ENCODE measurements at places on chromosomes 12 and 14.

- no peak for DNase-seq
These were observed 731.9 kb downstream of the NRXN3 start for GRCh38 chr14:78902010-78902623.

DNA sequence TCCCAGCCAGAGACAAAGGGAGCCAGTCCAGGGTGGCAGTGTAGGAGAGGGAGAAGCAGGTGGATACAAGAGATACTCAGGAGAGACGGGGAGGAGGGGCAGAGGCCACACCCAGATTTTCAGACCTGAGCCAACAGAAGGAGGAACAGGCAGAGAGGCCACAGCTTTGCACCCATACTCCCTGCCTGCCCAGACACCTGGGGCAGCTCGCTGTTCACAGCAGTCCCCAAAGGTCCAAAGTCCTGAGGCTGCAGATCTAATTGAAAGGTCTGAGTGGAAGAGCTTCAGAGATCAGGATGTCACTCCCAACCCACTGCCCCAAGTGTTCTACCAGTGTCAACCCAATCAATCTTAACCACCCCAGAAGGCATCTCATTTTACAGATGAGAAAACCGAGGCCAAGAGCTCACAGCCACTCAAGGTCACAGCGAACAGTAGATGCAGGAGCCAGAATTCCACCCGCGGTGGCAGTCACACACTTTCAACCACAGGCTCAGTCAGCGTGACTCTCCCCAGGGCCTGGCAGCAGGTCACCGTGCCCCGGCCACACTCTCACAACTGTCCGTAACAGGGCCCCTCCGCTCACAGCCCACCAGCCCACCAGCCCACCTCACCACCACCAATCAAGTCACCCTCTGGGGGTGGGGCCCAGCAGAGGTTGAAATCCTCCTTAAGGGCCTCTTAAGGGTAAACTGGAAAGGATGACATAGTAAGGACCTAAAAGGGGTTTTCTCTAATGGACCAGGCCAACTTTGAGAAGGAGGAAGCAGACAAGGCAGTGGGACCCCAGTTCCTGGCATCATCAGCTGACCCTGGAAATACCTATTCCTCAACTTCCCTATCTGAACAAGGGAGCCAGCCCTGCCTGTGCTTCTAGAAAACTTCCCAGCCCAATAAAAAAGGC lies 33.3 kb downstream of the ACTN1 start:
- no peak for DNase-seq

- DNase-seq = no peak
These were observed 10.1 kb upstream of the SLC6A15 start for GRCh38 chr12:84922693-84923092.

- no peak for DNase-seq
These were observed 8.6 kb downstream of the PEBP1 start for GRCh38 chr12:118144499-118144898.

DNA sequence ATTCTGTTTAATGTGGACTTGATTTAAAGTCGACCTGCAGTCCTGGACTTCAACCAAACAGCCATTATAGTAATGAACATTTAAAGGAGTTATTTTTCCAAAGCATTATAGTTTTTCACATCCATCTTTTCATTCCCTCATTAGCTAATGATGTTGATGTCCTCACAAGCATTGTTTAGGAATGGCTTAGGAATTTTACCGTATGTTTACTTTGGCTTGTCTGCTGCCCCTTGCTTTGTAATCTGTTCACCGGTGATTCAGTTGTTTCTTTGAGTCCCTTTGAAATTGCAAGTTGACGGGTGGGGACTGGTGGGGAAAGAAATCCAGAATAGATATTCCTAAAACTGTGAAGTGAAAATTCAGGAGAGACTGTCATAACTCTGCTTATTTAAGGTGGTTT lies 25.4 kb downstream of the PRKCH start:
- DNase-seq = no peak

DNA sequence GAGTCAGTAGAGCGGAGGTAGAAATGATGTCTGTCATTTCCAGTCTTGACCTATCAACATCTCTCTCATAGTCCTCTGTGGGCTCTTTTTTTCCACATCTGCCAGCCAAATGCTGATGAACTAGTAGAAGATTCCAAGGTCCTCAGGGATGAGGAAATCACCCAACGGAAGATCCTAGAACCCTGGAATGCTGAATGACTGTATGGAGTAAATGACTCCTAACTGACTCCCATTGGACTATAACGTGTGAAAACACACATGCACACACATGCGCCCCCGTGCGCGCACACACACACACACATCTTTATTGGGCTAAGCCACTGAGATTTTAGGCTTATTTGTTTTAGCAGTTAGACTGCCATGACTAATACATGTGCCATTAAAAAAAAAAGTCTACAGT lies 159.2 kb downstream of the MYRFL start:
- DNase-seq = no peak

DNA sequence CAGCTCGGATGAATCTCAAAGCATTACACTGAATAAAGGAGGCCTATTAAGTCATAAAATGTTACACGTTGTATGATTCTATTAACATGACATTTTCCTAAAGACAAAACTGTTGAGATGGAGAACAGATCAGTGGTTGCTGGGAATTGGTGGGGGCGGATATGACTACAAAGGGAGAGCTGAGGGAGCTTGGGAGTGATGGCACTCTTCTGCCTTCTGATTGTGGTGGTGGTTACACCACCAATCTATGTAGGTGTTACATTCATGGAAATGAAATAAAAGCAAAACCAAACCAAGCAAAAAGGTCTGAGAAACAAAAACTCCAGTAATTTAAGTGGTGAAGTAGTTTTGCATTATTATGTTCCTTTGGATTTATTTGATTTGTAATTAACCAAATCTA lies 16.4 kb upstream of the EVL start:
- no peak for DNase-seq

- no peak for DNase-seq
These were observed 125.5 kb downstream of the SPTSSA start for GRCh38 chr14:34336501-34336900.

DNA sequence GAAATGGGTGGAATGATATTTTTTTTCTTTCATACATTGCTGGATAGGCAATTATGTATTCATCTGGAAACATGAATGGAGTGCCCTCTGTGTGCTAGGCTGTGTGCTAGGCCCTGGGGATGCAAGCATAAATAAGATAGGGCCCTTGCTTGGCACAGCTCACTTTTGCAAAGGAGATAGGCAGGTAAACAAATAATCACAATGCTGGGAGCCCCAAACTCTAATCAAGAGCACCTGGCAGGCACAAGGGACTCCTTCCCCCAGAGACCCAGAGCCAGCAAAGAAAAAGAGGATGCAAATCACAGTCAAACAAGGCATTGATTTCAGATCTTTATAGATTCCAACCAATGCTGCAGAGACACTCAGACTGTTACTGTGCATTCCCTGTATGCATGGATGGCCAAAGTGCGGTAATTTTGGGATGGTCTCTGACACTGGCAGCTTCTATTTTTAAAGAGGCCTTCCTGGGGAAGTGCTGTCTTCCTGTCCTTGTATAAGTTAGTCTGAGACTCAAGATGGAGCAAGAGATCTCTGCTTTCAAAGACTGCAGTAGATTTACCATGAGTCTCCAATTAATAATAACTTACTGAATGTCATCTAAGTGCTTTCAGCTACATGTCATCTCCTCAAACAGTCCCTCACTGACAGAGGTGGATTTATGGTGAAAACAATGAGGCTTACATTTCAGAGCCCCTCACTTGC lies 45.1 kb upstream of the CPM start:
- DNase-seq = no peak

GRCh38 chr12:8680533-8680932 lies 17.3 kb upstream of the RIMKLB start:
- DNase-seq = no peak

- DNase-seq = no peak
These were observed 10.3 kb upstream of the PCNX1 start for GRCh38 chr14:70896981-70897380.

GRCh38 chr12:129927316-129927900 lies 23.6 kb upstream of the TMEM132D start:
- no peak for DNase-seq

DNA sequence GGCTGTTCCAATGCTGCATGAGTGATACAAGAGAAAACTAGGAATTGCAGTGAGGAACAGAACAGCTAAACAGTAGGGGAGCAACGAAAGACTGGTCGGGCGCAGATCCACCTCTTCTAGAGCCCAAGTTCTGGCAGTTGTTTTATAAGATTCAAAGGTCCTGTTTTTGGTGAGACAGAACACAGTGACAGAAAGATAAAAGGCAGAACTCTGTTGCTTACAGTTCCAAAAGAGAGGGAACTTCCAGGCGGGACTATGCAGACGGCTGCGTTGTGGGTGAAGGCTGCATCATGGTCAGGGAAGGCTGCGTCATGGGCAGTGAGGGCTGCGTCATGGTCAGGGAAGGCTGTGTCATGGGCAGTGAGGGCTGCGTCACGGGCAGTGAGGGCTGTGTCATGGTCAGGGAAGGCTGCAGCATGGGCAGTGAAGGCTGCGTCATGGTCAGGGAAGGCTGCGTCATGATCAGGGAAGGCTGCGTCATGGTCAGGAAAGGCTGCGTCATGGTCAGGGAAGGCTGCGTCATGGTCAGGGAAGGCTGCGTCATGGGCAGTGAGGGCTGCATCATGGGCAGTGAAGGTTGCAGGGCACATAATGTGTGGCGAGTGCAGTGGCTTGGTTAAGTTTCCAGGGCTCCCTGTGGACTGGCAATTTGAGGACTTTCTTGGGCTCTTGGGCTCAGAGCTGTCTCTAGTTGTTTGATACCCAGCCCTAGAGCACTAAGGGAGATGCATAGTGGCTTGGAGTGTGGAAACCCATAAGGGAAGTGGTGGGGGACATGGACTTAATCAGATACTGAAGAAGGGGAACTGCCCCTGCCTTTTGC lies 619.9 kb downstream of the AACS start:
- DNase-seq = no peak

DNA sequence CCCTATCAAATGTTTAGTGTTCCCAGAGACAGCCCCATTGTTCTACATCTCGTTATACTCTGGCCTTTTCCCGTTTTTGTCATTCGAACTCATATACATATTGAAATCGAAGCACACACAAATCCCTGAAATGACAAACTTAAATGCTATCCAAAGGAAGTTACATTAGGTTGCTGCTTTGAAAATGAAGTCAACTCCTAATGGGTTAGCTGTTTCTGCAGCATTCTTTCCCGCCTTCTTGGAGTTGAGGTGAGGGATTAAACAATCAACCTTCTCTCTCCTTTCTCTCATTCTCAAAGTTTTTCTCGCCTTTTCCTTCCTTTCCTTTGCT lies 642 bp upstream of the PHC1 start:
- no peak for DNase-seq

DNA sequence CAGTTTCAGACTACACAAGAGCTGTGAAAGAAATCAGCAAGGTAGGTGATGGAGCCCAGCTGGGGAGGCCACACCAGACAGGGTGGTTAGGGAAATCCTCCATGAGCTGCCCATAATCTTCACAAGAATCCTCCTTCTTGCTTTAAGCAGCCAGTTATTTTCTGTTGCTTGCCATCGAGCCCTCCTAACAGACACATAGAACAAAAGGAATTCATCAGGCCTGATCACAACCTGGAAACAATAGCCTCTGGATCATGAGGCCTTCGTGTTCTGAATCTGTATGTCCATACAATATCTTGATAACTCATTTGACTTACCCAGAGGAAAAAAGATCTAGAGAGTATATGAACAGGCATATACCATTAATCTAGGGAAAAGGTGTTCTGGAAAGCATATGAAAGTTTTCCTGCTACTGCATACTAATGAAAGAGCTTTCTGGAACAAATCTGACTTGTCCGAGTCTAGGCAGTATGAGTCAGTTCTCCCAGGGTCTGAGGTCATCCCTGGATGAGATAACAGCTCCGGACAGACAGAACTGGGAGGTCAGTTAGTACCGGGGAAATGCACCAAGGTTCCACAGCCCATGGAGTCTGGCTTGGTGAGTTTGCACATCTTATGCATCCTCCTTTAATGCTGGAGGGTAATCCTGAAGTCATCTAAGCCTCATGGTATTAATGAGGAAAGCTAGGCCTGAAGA lies 52.8 kb upstream of the ELK3 start:
- DNase-seq = no peak

DNA sequence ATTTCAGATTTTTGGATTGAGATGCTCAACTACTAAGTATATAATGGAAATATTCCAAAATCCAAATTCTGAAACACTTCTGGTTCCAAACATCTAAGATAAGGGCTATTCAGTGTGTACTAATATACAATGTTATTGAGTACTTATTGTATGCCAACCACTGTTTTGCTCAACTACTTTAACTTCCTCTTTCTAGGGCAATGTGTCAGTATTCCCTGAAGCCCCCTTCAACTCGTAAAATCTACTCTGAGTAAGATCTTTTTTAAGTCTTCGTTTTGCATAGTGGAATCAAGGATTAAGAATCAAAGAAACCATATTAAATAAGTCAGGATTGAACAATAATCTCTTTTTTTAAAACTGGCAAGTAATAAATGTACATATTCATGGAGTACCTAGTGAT lies 45.5 kb downstream of the SPATA7 start:
- no peak for DNase-seq

All from CD4-positive, CD25-positive, alpha-beta regulatory T cell (primary cell).